ENCODE measurements at places on chromosomes 1 and 21.

GRCh38 chr1:8406960-8407359 is 89.0 kb downstream of the SLC45A1 start:
- no peak for DNase-seq

DNA sequence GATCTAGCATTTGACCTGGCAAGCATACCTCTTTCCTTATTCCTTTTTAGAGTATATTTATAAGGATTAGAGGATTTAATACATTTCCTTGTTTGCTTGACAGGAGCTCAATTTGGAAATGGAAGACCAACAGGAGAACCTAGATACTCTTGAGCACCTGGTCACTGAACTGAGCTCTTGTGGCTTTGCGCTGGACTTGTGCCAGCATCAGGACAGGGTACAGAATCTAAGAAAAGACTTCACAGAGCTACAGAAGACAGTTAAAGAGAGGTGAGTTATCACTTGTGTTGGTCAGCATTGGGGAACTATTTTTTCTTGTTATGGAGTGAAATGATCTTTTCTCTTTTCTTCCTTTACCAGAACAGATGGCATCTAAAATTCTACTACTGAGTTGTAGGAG is 123.4 kb upstream of the BMP8A start:
- no peak for DNase-seq

DNA sequence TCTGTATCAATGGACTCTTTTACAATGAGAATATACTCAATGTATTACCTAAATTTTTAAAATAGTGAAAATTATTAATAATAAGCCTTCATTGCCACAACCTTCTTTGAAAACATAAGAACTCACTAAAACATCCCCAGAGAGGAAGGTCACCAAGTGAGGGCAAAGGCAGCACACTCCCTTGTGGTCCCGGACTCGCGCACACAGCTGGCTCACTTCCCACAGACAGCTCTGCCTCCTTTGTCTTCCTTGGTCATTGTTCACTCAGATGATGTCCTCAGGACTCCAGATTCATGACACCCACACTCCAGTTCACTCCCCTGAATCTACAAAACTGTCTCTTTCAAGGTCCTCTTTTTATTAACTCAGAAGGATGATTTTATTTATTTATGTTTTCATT is 19.2 kb upstream of the UBR4 start:
- no peak for DNase-seq

- DNase-seq: peak; percentile 32
These were observed 4.5 kb downstream of the HSPB7 start for GRCh38 chr1:16013220-16013907.

- no peak for DNase-seq
These were observed 40.6 kb upstream of the RAB4A start for GRCh38 chr1:229230140-229230892.

GRCh38 chr21:42347601-42348327 is 3.0 kb downstream of the TFF2 start:
- DNase-seq: no peak

DNA sequence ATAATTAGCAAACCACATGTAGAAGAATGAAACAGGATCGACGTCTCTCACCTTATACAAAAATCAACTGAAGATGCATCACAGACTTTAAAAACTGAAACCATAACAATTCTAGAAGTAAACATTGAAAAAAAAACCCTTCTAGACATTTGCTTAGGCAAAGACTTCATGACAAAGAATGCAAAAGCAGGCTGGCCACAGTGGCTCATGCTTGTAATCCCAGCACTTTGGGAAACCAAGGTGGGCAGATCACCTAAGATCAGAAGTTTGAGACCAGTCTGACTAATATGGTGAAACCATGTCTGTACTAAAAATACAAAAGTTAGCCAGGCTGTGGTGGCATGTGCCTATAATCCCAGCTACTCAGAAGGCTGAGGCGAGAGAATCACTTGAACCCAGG is 1351.7 kb downstream of the MRPL39 start:
- DNase-seq: no peak

DNA sequence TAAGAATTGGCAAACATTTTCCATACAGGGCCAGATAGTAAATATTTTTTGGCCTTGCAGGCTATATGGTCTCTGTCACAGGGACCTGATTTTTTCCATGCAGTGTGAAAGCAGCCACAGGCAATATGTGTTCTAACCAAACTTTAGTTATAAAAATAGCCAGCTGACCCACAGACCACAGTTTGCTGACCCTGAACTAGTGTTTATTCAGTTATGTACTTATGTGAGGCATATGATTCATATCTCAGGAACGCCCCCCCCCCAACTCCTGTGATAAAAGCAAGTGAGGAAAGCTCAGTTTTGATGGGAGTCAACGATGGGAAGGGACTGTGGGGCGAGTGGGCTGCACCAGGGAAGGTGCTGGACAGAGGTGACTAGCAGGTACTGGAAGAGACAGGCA is 80.1 kb downstream of the HMGB4 start:
- DNase-seq: no peak
